Midbrain (tissue), 1 donor: ENCODE measurements at places on chromosomes 6 and 20.
A peak's percentile ranks its signal among the peaks of the same experiment; 100 is the strongest.

DNA sequence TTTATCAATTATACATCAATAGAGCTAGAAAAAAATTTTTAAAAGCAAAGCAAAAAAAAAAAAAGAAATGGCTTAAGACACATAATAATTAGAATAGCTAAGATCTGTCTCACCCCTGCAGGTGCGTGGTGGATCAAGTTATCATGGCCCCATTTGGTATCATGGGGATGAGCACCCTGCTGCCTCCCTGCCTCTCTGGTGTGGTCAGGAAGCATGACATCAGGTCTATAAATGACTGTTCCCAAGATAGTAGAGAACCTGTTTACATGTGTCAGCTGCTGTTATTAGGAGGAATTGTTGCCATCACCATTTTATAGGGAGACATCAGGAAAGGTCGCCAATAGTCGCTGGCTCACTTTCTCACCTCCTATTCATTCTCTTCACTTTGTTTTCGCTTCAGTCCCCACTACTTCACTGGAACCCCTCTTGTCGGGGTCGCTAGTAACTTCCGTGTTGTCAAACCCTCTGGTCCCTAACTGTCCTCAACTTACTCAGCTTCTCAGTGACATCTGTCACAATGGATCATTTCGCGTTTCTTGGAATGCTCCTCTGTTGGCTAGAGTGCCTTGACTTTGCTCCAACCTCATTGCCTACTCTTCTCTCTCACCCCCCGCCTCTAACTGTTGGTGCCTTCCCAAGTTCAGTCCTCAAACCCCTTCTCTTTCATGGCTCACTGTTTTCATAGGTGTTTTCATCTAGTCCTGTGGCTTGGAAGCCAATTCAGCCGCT lies 4.7 kb downstream of the DNTTIP1 start:
- no peak for DNase-seq

DNA sequence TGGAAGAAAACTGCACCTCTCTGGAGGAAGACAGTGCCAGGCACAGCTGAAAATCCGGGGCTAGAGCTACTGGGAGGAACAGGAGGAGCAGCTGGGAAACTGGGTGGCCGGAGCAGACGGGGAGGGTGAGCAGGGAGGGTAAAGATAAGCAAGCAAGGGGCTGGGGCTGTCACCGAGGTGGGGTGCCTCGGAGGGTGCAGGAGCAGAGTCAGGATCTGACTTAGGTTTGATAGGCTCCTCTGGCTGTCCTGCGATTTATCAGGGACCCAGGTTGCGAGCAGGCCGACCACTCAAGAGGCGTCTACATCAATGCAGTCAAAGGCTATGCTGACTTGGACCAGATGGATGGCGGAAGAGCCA lies 12.3 kb downstream of the TSHZ2 start:
- DNase-seq, result no peak

GRCh38 chr20:49282584-49283171 lies 4.8 kb upstream of the ZNFX1 start:
- DNase-seq, result no peak

DNA sequence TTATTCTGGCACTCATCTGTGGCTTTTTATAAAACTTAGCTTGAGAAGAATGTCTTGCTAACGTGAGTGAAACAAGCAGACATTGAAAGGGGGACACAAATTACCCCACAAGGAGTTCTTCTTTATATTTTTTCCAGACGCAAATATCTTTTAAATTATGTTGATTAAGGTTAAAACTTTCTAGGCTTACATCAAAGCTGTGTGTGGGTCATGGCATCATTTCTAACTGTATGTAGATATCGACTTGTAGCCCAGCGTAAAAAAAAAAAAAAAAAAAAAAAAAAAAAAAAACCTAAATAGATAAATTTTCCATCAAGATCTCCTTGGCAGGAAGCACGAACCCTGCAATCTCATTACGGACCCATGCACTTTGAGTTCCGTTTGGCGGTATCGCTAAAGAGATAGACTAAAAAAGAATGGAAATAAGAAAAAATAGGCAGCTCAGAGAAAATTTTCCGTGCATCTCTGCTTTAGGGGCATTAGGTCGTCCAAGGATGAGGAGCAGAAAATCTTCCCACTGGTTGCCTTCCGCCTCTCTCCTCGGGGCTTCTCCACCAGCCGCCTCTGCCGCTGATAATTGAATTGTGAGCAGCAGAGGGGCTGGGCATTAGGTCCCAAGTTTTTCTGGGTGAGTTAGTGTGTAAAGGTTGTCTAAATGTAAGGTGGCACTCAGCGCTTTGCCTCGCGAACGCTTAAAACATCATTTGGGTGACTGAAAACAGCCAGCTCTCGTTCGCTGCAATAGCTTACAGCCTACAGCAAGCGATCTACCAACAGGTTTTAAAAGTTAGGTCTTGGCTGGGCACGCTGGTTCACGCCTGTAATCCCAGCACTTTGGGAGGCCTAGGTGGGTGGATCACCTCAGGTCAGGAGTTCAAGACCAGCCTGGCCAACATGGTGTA lies 194.0 kb downstream of the TRIM27 start:
- DNase-seq, result no peak

- DNase-seq, result no peak
Observed at GRCh38 chr6:134676307-134677281, 273.3 kb downstream of the ALDH8A1 start.

DNA sequence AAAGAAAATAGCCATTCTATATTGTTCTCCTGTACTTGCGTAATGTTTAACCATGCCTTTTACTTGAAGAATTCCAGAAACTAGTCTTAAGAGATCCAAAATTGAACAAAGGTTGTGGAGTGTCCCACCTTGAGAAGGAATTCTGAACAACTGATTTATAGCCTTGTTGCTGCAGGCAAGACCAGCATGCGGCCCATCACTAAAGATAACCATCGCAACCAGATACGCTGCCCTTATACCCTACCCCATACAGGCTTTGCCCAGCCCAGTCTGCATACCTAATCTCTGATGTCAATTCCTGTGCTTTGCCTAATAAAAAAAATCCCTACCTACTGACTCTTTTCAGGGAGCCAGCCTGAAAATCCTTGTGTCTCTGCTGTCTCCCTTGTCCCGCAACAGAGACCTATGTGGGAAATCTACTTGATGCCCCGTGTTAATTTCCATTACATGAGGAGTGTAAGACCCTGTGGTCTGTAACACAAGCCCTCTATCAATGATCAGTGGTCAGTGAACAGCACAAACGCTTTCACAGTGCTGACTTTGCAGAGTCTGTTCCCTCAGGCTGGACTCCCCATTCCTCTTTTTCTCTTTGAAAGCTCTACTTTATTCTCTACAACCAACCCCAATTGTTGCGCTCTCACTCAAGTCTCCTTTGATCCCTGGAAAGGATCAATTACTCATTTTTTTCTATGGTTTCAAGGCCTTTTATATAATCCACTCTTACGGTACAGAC lies 125.7 kb upstream of the BTBD3 start:
- no peak for DNase-seq

DNA sequence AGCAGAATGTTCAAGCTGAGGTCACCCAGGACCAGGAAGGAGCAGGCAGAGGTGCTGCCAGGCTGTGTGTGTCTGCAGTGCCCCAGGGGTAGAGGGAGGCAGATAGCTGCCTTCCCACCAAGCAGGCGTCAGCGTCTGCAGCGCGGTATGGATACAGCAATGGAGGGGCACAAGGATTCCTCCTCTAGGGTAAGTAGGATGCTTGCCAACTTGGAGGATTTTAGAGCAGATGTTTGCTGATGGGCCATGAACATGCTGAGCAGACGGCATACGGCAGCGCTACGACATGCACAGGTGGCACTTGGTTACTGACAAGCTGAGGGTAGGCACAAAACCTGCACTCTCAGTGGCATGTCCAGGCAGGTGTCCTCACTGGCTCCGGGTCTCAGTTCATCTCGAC lies 48.1 kb downstream of the PSMG4 start:
- DNase-seq, result no peak

DNA sequence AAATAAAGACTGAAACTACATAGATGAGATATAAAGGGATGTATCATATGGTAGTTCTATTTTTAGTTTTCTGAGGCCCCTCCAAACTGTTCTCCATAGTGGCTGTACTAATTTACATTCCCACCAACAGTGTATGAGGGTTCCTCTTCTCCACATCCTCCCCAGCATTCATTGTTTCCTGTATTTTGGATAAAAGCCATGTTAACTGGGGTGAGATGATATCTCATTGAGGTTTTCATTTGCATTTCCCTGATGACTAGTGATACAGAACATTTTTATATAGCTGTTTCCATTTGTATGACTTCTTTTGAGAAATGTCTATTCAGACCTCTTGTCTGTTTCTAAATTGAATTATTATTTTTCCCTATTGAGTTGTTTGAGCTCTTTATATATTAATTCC lies 229.3 kb downstream of the RFPL4B start:
- no peak for DNase-seq

- no peak for DNase-seq
Observed at GRCh38 chr20:2825761-2826160, 9.6 kb downstream of the TMEM239 start.

DNA sequence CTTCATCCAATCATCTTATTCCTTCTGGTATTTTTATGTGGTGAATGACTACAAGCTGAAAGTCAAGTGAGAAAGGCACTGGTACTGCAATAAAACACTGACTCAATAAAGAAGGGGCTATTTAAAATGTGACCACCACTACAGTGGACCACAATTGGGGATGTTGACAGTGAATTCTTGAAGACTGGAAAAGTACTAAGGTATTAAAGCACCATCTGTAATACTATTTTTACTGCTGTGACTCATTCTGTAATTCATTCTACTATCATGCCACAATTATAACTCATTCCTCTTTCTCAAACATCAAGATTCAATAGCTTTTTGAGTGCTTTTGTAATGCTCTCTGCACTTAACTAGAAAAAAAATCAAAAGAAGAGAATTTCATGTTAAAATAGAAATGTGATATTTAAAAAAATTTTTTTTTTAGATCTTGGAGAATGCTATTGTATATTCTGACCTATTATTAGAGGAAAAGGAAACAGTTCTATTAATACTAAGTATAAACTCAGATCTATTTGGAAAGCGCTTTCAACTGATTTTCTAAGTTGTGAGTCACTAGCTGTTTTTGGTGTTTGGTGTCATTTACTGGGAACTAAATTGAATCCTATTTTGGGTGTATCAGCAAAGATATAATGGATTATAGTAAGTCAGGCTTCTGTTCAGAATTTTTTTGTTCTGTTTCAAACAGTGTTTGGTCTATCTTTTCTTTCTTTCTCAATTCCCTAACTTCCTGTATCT lies 104.7 kb upstream of the TMEM170B start:
- no peak for DNase-seq

GRCh38 chr6:155157101-155157500 lies 106.7 kb upstream of the CLDN20 start:
- DNase-seq, result no peak

- DNase-seq, result no peak
Observed at GRCh38 chr6:49766762-49767161, 20.3 kb downstream of the PGK2 start.

- no peak for DNase-seq
Observed at GRCh38 chr20:4748847-4749246, 27.1 kb downstream of the PRND start.

DNA sequence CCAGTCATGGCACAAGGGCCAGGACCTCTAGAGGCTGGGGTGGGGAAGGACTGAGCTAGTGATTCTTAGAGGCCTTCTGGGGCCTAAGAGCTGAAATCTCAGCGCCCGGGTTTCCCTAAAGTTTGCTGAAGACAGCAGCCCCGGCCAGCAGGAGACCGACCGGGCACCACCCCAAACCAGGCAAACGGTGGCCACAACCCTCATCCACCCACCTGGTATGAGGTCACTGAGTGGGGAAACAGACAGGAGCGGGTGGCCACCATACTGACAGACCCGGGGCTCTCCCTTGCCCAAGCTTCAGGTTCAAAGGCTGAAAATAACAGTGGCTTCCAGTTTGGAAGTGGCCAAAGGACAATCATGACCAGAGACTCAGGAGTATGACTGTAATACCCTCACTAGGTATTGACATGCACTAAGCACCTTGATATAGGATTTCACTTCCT lies 35.0 kb upstream of the ID1 start:
- no peak for DNase-seq

- DNase-seq, result no peak
Observed at GRCh38 chr6:111805511-111806164, 67.6 kb downstream of the FYN start.

GRCh38 chr6:10867952-10868351 lies 13.9 kb downstream of the GCM2 start:
- no peak for DNase-seq

- DNase-seq, result peak; percentile 76
Observed at GRCh38 chr6:138815797-138816528, 20.1 kb downstream of the ECT2L start.

GRCh38 chr6:104940238-104940892 lies 16.5 kb upstream of the LIN28B start:
- no peak for DNase-seq

DNA sequence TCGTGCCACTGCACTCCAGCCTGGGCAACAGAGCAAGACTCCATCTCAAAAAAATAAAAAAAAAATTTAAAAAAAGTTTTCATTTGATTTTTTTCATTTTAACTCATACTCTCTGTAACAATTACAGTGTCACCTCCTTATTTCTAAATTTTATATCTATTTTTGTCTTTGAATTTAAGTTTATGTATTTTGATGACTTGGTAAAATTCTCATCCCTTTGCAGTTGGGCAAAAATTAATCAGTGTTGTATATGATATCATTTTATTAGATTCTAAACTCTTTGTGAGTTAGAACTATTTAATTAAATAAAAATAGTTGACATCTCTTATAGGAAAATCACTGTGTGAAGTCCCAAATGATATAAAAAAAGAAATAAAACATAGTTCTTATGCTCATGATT lies 270.7 kb downstream of the PLCB1 start:
- DNase-seq, result no peak

- no peak for DNase-seq
Observed at GRCh38 chr6:139904568-139904967, 530.1 kb upstream of the CITED2 start.

GRCh38 chr6:98636941-98637340 lies 197.4 kb upstream of the POU3F2 start:
- DNase-seq, result no peak

GRCh38 chr20:10278412-10278811 lies 59.8 kb downstream of the SNAP25 start:
- no peak for DNase-seq
